ENCODE measurements at places on chromosomes 11 and 22.
A peak's percentile ranks its signal among the peaks of the same experiment; 100 is the strongest.

DNA sequence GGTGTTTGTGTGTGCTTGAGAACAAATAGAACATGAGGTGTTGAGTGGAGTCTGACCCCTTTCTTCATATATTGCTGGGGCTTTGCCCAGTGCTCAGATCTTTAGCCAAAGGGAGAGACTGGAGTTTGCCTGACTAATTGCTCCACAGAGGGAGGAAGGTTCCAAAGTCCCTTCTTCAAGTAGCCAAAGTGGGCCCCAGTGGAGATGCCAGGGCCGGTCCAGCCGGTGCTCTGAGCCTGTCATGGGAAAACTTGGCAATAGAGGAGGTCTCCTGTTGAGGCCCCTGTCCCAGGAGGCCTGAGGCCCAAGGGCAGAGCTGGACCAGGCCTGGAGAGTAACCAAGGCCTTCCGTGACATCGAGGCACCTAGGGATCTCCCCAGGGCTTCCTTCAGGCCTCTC, 112.3 kb downstream of the DSCAML1 start:
- no peak for DNase-seq

- DNase-seq = no peak
Measured at GRCh38 chr11:122853971-122854446, 15.7 kb downstream of the CRTAM start.

GRCh38 chr22:35150183-35151107, 84.5 kb downstream of the ISX start:
- DNase-seq = no peak

GRCh38 chr22:41511521-41511968, 32.7 kb downstream of the POLR3H start:
- DNase-seq = no peak

GRCh38 chr11:71937826-71938225, 9.0 kb downstream of the RNF121 start:
- DNase-seq = no peak

GRCh38 chr22:50083462-50084079, 1.7 kb downstream of the MLC1 start:
- DNase-seq = no peak

GRCh38 chr11:35126000-35126878, 12.7 kb upstream of the CD44 start:
- peak; percentile 29 for DNase-seq

GRCh38 chr11:611001-611996, 4.5 kb downstream of the IRF7 start:
- DNase-seq = no peak
